ENCODE measurements at places on chromosomes 5 and 9. TPM values are rescaled to one million over a fixed set of nuclear protein-coding genes. Genes with fewer than 3 reads are reported as not detected.
A peak's percentile ranks its signal among the peaks of the same experiment; 100 is the strongest.

Gene TMEM252
- total RNA-seq, result not detected

Gene PCDHGA7
- 5.5 TPM for total RNA-seq

DNA sequence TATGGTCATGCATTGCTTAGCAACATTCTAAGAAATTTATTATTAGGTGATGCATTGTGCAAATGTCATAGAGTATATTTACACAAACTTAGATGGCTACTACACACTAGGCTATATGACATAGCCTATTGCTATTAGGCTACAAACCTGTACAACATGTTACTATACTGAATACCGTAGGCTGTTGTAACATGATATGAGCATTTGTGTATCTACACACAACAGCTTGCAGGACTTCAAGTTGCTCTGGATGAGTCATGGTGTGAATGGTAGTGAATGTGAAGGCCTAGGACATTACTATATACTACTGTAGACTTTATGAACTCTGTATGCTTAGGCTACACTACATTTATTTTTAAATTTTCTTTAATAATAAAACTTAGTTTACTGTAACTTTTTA lies 107.2 kb upstream of the MAMDC2 start:
- peak; percentile 54 for DNase-seq

DNA sequence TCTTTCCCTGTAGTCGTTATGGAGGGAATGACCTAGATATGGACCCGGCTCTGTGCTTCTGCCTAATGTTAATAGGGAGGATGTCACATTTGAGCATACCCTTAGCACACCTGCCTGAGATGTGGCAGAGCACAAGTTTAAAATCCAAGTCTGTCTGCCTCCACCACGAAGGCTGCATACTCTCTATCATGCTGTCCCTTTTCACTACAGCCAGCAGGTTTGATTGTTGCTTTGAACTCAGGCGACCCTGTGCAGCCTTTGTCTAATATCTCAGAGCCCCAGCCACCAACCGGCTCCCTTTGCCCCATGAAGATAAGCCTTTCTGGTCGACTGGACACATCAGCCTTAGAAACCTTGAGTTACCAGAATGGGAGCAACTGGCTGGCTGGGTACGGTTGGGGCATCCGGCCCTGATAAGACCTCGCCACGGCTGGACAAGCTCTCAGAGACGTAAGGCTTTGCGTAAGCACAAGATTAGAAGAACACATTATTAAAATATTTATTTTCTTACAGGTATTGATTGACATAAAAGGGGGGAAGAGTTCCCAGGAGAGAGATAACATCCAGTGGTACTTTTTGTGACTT lies 222.0 kb upstream of the TRIM32 start:
- DNase-seq, result no peak

- no peak for DNase-seq
These were observed 8.7 kb downstream of the LHX6 start for GRCh38 chr9:122219856-122220672.

GRCh38 chr5:122997294-122997693 lies 39.2 kb downstream of the PPIC start:
- DNase-seq, result no peak

- DNase-seq, result peak; percentile 17
These were observed 18.5 kb upstream of the FKTN start for GRCh38 chr9:105539452-105539851.
